Stimulated activated CD8-positive, alpha-beta memory T cell treated with anti-CD3 and anti-CD28 coated beads, Interleukin-7, amount 100 ng/mL, for 48 hours (primary cell): ENCODE measurements at places on chromosomes 3 and 15.

GRCh38 chr3:127560051-127560787 lies 30.3 kb downstream of the TPRA1 start:
- DNase-seq, result no peak

- no peak for DNase-seq
Measured at GRCh38 chr3:165555785-165556184, 281.4 kb downstream of the BCHE start.

DNA sequence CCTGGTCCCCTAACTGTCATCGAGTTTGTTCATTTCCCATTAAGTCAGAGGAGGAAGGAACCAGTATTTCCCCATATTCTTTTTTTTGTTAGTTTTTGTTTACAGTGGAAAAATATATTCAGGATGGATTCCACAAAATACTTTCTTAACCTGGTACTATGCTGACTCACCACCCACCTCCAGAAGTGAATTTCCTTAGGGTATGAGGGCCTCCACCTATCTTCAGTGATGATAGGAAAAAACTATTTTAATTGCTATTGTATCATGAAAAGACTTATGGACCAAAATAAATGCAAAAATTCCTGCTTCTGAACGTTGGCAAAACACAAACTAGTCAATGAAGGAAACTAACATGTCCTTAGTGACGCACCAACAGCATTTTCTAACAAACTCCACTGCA lies 64.2 kb upstream of the FOXP1 start:
- no peak for DNase-seq

GRCh38 chr3:13563911-13564310 lies 15.0 kb downstream of the FBLN2 start:
- no peak for DNase-seq

GRCh38 chr3:111538681-111539083 lies 3.3 kb upstream of the CD96 start:
- no peak for DNase-seq

DNA sequence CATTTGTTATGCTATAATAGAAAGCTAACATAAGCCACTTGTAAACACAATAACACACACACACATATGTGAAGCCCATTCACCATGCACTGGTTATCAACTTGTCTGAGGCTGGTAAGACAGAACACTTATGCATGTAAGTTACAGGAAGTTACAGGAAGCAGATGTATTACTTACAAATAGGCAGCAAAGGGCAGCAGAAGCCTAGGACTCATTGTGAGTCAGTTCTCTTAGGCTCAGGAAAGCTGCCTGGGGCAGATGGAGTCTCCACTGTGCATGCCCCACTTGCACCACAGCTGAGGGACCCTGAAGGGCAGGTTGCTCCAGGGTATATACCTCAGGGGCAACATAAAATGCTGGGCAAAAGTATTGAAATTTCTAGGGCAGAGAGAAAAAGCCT lies 748.8 kb upstream of the CCDC54 start:
- DNase-seq, result no peak

GRCh38 chr3:128736601-128737000 lies 10.6 kb downstream of the RAB7A start:
- no peak for DNase-seq

GRCh38 chr3:16183601-16184270 lies 9.3 kb downstream of the GALNT15 start:
- no peak for DNase-seq

- DNase-seq, result no peak
Measured at GRCh38 chr3:119819806-119820205, 37.9 kb downstream of the NR1I2 start.

GRCh38 chr3:64363842-64364241 lies 138.6 kb upstream of the PRICKLE2 start:
- DNase-seq, result no peak

- no peak for DNase-seq
Measured at GRCh38 chr3:129663930-129664646, 57.6 kb upstream of the PLXND1 start.

DNA sequence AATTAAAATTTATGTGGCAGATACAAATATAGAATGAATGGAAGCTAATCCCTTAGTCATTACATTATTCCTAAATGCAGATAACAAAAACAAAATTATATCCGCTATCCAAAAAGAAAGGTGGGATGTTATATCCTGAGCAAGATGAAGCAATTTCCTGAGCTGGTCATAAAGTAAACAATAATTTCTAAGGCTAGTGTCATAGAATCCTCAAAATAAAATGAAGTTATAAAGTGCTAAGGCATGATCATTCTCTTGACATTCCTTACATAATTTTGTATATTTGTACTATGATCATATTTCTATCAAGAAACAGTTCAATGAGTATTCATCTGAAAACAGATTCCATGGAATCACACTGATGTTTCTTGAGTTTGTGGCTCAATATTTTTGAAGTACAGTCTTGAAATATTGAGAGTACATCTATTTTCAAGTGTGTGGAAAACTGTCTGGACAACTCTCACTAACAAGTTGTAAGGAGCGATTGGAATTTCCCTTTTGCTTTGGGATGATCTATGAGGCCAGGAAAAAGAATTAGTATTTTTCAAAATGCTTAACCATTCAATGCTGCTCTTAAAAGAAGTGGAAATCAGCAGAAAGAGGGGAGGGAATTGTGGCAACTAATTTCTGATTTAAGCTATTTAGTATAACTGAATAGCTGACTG lies 92.4 kb downstream of the ABI3BP start:
- no peak for DNase-seq

GRCh38 chr3:107206945-107207344 lies 170.3 kb upstream of the CCDC54 start:
- DNase-seq, result no peak

DNA sequence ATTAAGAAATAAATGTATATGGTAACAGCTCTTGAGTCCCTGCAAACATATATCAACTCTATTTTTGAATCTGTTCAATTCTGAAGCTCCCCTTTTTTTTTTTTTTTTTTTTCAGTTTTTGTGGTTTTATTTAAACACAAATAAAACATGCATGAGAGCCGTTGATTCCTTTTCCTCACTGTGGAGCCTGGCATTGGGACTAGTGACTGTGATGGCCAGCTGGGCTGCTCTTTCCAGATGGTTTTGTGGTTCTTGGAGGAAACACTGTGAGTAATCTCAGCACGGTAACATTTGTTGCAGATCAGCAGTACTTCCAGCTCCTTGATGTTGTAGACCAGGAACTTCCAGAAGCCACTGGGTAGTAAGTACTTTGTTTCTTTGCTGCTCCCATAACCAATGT lies 15.9 kb downstream of the EMC7 start:
- DNase-seq, result no peak

GRCh38 chr3:169269005-169269404 lies 394.5 kb downstream of the MECOM start:
- DNase-seq, result no peak

DNA sequence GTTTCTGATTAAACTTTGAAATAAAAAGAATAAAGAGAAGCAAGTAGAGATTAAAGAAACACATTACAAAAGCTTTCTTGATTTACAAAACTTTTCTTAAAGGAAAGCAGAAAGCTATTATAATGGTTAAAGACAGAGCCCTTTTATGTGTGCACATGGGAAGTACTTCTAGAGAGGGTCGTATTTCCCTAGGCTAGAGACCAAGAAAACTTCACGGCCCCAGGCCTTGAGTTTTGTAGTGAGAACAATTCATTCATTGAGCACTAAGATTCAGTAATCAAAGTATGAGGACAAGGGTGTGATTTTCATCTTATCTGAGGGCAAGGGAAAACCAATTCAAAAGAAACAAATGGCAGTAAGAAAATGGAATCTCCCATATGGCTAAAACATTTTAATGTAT lies 854.1 kb downstream of the ROBO1 start:
- DNase-seq, result no peak

DNA sequence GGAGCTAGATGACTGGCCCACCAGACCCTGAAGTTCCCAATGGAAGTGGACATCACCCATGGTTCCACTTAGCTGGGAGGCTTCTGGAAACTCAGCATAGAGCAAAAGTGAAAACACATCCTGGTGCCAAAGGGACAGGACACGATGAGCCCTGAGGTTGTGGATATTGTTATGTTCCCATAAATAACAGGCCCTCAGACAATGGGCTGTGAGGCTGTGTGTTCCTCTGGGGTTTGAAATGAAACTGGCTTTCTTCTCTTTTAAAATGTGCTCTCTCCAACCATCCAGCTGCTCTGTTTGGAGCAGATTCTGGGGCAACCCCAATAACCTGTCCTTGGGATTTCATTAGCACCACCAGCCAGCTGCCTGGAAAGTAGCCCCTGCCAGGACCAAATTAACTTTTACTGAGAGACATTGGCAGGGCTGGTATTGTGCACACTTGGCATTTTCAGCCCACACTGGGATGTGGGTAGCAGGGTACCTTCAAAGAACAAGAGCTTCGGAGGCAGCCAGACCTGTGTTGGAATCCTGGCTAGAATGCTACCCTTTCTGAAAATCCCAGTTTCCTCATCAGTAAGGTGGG lies 97.5 kb downstream of the DNAJB8 start:
- DNase-seq, result no peak

DNA sequence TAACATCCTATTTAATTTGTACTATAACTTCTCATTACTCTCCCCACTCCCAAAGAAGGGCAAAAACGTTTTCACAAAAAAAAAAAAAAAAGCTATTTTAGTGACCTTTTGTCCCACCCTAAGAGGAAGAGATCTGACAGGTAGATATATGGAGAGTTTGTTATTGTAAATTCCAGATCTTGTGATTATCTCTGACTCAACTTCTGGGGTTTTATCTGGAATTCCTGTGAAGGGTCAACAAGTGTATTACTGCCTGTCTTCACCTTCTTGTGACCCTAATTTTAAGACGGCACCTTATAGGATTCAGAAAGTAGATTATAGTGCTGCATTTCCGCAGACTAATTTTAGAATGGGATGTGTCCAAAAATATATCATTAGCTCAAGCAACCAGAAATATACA lies 205.9 kb upstream of the CDIN1 start:
- DNase-seq, result no peak

DNA sequence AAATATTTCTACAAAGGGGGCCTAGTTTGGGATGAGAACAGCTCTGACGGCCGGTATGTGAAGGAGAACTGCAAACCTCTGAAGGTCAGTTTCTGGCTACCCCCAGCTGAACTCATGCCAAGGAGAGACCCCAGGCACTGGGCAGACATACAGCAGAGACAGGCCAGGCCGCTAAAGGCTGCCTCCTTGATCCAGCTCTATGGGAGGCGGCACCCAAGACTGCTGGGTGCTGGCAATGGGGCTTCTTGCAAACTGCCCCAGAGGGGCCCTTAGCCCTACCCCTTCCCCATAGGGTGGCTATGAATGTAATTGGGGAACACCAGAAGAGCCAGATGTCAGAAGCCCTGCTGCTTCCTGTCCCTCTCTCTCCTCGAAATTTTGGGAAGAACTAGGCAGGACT lies 13.3 kb downstream of the CLK3 start:
- DNase-seq, result no peak

- DNase-seq, result no peak
Measured at GRCh38 chr15:85354461-85354860, 25.9 kb upstream of the AKAP13 start.

- peak; percentile 6 for DNase-seq
Measured at GRCh38 chr3:24678421-24678865, 183.8 kb upstream of the THRB start.

- DNase-seq, result no peak
Measured at GRCh38 chr3:123815981-123816380, 68.2 kb downstream of the MYLK start.

GRCh38 chr3:188689101-188689574 lies 482.6 kb upstream of the TPRG1 start:
- DNase-seq, result no peak

- DNase-seq, result no peak
Measured at GRCh38 chr3:136838641-136839555, 20.0 kb downstream of the SLC35G2 start.

DNA sequence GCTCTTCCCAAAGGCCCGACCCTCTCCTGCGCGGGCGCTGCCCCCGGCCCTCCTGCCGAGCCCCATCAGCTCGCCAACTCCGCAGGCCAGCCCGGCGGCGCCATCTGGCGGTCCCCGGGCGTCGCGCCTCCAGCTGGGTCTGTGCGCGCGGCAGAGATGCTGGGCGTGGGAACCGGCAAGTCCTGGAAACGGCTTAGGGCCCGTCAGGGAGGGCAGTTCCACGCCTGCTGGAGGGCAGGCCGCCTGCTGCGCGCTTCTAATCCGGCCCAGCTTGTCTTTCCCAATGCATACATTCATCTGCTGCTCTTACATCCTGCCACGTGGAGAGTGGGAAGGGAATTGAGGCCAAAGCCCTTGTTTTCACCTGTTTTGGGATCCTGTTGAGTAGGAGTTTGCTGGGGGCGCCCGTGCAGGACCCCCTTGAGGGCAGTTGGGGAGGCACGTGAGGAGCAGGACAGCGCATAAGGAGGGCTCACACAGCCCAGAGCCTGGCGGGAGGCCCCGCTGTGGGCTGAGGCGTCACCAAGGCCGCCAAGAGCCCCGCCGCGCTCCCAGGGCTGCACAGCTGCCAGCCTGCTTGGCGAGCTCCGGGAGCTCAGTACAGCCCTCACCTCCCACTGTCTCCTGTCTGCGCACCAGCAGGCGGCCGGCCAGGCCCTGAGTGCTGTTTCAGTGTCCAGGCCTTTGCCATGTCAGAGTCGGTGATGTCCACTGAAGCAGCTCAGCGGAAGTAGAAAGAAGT lies 165.6 kb downstream of the NSMCE3 start:
- DNase-seq, result peak; percentile 34

- no peak for DNase-seq
Measured at GRCh38 chr15:85792912-85793590, 1.7 kb downstream of the KLHL25 start.

DNA sequence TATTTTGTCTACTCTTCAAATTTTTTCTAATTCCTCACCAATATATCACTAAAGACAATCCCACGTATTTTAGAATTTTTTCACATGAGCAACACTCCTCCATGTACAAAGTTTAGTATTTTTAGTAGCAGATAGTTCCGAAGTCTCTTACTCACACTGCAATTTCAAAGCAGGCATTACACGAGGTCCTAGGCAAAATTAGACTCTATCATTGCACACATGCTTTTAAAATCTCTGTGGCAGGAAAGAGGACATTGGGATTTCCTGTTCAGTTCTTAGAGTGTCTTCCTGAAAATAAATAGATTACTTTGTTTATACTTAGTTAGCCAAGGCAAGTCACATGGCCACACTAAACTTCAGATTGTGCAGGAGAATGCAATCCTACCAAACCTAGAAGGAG lies 847.7 kb downstream of the ROBO2 start:
- no peak for DNase-seq

DNA sequence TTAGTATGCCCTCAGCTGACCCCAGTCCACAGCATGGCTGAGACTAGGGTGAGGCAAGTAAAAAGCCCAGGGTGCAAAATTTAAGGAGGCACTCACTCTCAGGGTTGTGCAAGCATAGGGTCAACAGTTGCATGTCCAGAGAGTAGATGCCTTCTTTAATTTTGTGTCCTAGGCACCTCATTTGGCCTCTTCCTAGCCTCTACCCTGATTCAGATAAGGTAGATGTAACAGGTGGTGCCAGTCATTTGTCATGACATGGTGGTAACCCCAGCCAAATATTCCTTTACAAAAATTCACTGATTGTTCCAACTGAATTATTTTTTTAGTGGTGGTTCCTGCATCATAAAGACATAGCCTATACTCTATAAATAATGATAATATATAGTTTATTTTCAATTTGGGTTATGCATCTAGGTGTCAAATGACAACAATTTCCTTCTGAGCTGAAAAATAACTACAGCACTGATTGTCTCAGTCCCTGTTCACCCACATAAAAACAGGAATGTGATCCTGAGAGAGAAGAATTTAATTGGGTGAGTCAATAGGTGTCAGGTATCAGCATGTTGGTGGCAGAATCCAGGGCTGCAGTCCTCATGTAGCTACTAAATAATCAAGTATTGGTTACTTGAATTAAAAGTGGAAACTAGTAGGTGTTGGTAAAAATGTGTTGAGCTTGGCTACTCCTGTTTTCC lies 44.2 kb upstream of the TIPARP start:
- DNase-seq, result no peak
